ENCODE measurements at places on chromosomes 1 and 21.

DNA sequence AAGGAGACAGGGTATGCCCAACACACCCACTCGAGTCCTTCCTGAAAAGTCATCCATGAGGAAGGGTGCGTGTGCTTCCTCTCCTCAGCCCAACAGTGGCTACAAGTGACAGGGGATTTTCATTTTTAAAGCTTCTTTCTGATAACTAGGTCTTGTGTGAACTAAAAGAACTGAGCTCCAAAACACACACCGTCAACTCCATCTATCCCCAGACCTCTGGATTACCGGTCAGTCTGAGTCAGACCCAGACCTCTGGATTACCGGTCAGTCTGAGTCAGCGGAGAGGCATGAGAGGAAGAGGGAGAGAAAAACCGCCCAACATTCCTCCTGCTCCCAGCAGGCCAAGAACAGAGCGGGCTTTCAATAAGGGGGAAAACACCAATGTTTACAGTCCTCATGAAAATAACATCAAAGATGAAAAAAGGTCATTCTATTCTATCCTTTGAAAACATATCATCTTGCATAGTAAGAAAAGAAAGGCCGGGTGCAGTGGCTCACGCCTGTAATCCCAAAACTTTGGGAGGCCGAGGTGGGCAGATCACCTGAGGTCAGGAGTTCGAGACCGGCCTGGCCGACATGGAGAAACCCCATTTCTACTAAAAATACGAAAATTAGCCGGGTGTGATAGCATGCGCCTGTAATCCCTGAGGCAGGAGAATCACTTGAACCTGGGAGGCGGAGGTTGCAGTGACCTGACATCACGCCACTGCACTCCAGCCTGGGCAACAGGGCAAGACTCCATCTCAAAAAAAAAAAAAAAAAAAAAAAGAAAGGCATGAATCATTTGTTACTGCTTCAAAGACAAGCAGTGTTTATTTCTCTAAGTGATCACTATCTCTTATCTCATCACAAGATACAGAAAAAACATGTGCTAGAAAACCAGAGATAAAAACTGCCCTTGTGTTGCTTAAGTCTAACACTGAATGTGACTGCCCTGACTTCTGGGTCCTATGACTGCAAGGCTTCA is 3.4 kb downstream of the PTTG1IP start:
- peak; percentile 69 for DNase-seq

DNA sequence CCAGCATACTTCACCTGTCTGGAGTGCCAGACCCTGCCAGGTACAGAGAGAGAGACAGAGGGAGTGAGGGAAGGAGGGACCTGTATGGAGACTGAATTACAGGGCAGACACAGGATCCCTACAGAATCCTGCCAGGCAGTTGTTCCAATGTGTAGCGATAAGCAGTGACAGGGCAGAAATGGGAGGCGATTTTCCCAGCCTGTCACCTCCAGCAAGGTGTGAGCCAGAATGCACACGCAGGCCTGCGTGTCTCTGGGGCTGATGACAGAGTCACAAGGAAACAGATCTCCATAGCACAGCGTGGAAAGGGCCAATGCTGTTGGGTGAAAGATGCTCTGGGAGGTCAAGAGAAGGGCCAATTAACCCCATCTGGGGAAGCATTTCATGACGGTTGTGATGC is 111.3 kb downstream of the HIVEP3 start:
- no peak for DNase-seq

DNA sequence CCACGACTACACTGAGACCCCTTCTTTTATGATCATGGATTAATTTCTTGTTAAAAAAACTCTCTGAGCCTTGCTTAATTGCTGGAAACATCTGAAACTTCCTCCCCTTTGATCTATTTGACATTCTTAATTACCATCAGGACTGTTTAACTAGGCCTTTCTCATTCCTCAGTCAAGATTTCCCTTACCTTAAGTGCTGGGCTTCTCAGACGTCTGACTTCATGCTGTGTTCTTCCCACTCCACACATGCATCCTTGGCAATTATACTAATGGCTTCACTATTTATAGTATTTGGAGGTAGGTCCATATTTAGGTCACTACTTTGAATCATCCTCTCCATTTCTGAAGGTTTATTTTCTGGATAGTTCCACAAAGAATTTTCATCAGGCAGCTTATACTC is 341.3 kb upstream of the TMPRSS15 start:
- DNase-seq: no peak

DNA sequence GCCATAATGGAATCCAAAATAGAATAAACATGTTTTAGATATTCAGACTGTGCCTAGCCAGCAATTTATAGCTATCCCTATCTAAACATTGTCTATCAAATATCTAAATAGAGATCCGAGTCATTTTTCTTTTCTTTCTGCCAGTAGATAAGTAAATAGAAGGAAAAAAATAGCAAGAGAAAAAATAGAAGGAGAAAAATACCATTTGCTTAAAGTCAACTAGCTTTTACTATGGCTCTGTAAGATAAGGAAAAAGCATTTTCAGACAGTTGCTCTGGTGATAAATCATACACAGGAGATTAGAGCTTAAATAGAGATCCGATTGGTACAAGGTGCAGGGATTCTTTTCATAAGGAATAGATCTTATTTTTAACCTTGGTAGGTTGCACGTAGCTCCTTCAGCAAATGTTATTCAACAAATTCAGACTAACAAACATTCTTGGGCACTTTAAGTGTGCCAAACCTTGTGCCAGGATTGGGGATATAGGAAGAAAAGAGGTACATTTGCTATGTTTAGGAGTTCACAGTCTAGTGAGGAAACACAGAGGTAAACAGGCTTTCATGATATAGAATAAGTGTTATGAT is 70.1 kb upstream of the CCDC190 start:
- DNase-seq: no peak

DNA sequence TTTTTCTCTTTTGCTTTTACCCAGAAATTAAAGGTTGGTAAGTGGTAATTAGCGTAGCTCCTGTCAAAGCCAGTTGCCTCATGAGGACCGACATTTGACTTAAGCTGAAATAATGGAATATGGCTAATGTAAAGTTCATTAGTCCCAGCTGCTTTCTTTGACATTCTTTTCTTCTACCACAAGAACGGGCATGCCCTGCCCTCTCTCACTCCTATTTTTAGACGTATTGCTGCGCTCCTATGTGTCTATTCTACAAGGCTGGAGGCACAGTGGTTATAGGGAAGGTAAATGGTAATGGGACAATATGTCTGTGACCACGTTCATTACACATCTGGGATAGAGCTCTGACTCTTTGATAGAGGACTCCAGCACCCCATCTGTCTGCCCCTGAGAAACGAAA is 6.8 kb downstream of the CORT start:
- DNase-seq: no peak

DNA sequence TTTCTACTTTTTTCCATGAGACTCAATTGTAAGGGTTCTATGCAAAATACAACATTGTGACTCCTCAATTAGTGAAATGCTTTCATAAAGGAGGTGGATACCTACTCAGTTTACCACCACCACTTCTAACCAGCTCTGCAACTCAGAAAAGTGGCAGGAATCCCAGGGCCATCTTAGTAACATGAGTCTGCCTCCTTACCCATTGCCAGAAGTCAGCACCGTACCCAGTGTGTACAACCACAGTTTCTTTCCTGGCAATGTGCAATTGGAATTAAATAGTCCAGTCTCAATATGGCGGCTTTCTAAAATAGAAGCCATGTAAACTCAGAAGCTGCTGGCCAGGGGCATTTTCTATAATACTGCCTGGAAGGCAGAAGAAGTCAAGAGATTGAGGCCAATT is 32.1 kb downstream of the TESK2 start:
- DNase-seq: no peak

- DNase-seq: no peak
Observed at GRCh38 chr1:66732407-66733166, 19.7 kb upstream of the DYNLT5 start.

GRCh38 chr1:244106837-244107493 is 55.9 kb downstream of the ZBTB18 start:
- no peak for DNase-seq

- peak; percentile 57 for DNase-seq
Observed at GRCh38 chr1:65148548-65149350, 746 bp downstream of the AK4 start.

DNA sequence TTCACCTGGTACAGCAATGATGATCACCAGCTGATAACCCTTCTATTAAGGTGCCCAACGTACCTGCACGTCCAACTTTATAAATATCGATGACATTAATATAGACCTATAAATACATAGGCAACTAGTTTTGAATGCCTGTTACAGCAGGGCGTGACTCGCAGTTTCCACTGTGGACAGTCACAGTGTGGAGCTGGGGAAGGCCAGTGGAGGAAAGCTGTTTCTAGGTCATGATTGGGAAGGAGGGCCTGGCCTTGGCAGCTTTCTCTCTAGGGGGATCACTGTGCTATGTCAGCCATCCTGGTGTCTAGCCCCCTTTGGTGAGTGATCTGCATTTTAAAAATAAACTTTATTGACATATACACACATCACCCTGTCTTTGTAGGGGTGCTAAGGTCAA is 4.4 kb upstream of the PRDM15 start:
- no peak for DNase-seq
